NCI-H774 (cell line): ENCODE measurements at places on chromosomes 5 and 9.

DNA sequence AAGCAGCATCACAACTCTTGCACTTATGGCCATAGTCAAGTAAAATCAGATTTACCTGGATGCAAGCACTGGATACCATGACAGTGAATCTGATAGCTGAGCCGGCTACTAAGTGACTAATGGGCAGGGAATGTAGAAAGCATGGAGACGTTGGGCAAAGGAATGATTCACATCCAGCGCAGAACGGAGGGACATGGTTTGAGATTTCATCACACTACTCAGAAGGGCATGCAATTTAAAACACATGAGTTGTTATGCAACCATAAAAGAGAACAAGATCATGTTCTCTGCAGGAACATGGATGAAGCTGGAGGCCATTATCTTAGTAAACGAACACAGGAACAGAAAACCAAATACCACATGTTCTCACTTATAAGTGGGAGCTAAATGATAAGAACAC, 169.1 kb upstream of the PIK3R1 start:
- DNase-seq, result no peak

- peak; percentile 52 for DNase-seq
Measured at GRCh38 chr9:124477648-124478285, 27.5 kb downstream of the ADGRD2 start.

- DNase-seq, result no peak
Measured at GRCh38 chr5:3300726-3301125, 294.9 kb upstream of the IRX1 start.

- no peak for DNase-seq
Measured at GRCh38 chr9:20790721-20791120, 106.7 kb downstream of the FOCAD start.

DNA sequence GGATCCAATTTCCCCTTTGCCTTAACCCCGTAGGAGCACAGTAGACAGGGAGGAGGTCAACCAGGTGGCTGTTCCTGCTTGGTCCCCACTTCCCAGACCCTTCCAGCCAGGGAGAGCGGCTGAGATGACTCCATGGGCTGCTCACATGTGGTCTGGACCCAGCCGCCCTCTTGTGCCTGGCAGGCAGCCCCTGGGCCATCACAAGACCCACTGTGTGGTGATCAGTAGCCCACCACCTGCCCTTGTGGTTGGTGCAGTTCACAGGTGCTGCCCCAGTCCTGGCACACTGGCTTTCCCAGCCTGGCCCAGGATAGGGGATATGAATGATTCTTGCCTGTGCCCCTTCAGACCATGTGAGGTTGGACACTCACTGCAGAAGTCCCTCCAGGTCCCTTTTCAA, 1556.7 kb downstream of the FOXD4L5 start:
- no peak for DNase-seq

DNA sequence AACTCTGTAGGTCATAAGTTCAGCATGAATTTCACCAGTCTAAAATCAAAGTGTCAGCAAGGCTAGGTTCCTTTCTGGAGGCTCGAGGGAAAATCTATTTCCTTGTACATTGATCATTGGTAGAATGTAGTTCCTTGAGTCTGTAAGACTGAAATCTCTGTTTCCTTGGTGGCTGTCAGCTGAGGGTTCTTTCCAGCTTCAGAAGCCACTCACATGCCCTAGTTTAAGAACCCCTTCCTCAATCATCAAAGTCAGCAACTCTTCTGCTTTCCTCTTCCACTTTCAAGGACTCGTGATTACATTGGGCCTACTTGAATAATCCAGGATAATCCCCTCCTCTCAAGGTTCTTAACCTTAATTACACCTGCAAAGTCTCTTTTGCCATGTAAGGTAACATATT, 4.9 kb upstream of the SCAMP1 start:
- no peak for DNase-seq

- no peak for DNase-seq
Measured at GRCh38 chr9:107309271-107309670, 26.2 kb downstream of the RAD23B start.

GRCh38 chr5:11319836-11320580, 559.0 kb upstream of the DAP start:
- no peak for DNase-seq

DNA sequence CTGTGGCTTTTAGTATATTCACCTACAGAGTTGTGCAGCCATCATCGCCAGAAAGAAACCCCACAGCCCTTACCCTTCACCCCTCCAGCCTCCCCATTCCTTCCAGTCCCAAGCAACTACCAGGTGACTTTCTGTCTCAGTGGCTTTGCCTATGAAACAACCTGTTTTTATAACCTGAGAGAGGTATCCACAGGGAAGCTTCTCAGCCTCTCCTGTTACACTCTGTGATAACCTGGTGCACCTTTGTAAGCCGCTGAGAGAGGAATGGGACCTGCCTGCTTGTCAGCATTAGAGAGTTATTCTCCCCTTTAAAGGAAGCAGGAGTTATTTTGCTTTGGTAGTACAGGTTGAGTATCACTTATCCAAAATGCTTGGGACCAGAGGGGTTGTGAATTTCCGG, 93.6 kb downstream of the TRIO start:
- no peak for DNase-seq

GRCh38 chr5:119396030-119396664, 40.3 kb downstream of the TNFAIP8 start:
- DNase-seq, result no peak

DNA sequence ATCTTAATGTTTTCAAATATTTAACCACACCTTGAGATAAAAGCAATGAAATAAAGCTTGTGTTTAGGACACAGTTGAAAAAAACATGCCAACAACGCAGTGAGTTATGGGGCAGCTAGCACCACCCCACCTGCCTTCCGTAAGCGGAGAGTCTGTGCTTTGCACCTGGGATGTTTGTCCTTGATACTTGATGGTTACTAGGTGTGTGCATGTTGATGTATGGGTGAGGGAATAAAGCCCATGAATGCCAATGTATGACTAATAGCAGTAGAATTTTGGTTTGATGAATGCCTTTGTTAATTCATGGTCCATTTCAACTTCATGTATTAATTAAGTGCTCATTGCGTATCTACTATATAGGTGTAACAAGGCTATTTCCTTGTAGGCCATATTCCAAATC, 74.0 kb downstream of the PCSK5 start:
- DNase-seq, result peak; percentile 2

GRCh38 chr5:73638344-73639095, 12.5 kb downstream of the ARHGEF28 start:
- no peak for DNase-seq

- no peak for DNase-seq
Measured at GRCh38 chr9:18490641-18491370, 16.9 kb downstream of the ADAMTSL1 start.

DNA sequence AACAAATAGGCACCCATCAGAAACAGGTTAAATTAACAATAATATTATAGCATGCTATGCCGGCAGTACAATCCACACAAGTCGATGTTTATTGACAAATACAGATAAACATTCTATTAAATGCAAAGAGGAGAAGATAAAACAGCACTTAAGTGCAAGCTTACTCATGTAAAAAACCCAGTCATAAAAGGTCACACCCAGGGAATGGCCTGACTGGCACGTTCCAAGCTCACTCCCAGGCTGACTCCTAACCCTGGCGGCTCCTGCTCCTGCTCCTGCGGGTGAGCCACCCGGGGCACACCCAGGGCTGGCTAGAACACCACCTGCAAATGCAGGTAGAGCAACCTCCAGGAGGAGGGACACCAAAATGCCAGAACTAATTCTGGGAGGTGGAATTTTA, 66.9 kb downstream of the SEMA4D start:
- DNase-seq, result no peak

GRCh38 chr9:36148311-36149051, 11.9 kb downstream of the GLIPR2 start:
- no peak for DNase-seq

GRCh38 chr5:123261752-123262151, 161.5 kb downstream of the CEP120 start:
- DNase-seq, result no peak

GRCh38 chr5:1334831-1335539, 9.9 kb downstream of the CLPTM1L start:
- no peak for DNase-seq

GRCh38 chr5:142886211-142886610, 116.0 kb downstream of the ARHGAP26 start:
- no peak for DNase-seq

DNA sequence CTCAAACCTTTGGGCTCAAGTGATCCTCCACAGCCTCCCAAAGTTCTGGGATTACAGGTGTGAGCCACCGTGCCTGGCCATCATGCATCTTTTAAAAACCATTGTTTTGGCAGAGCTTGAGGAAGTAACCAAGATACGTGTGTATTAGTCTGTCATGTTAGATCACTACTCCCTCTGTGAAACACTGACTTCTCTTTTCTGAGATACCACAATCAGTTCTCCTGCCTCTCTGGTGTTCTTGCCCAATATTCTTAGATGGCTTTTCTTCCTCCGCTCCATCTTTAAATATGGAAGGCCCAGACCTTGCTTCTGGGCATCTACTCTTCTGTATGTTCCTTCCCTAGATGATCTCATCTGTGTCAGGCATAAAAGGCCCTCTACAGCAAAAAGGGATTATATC, 14.2 kb upstream of the CCNB1 start:
- DNase-seq, result no peak

DNA sequence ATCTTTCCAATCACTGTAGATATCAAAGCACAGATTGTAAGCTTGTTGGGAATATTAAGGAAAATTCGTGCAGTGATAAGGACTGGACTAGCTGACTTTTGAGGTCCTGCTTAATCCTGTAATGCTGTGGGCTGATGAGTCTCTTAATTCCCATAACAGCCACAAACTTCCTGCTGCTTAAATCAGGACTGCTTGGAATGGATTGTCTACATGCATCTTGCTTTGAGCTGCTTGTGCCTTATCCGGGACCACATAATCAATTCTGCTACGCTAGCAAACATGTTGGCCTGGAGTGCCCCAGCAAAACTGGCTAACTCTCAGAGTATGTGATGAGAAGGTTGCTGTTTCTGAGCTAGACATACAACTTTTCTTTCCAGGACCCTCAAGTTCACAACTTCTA, 79.6 kb downstream of the SNCAIP start:
- DNase-seq, result no peak

DNA sequence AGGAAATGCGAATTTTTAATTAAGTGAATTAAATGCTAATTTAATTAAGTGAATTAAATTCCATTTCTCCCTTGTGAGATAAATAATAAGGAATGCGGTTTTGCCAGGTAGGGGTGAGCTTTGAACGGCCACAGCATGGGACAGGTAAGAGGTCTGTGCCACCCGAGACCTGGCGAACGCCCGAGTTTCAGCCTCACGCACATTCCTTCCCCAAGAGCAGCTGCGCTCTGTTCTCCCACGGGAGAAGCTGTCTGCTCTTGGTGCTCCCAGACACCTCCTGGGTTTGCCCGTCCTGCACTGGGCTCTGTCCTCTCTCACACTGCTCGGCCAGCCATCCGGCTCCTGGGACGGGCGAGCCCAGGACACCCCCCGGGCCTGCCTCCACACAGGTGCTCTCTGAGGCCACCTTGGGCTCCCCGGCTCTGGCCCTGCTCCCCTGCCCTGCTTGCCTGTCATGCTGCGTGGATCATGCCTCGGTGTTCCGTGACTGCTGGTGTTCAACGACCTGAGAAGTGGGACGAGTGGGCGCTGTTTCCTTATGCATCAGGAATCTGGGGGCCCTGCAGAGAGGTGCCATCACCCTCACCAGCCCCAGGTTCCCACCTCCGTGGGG, 13.7 kb upstream of the CAMSAP1 start:
- no peak for DNase-seq

DNA sequence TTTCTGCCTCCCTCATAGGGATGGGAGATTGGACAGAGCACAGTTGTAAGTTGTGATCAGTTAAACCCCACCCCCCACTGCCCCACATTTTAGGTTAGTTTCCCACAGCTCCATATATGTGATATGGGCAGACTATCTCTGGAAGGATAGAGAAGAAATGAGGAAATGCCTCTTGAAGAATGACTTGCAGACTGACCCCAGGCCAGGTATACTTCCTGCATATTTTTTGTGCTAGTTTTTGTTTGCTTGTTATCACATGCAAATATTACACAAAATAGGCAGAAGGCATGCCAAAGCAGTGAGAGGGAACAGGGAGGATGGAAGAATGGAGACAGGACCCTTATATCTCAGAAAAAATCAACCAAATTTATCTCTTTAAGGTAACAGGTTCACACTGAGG, 10.1 kb upstream of the GLRX start:
- no peak for DNase-seq

- no peak for DNase-seq
Measured at GRCh38 chr9:97997330-97998276, 14.5 kb downstream of the ANP32B start.

DNA sequence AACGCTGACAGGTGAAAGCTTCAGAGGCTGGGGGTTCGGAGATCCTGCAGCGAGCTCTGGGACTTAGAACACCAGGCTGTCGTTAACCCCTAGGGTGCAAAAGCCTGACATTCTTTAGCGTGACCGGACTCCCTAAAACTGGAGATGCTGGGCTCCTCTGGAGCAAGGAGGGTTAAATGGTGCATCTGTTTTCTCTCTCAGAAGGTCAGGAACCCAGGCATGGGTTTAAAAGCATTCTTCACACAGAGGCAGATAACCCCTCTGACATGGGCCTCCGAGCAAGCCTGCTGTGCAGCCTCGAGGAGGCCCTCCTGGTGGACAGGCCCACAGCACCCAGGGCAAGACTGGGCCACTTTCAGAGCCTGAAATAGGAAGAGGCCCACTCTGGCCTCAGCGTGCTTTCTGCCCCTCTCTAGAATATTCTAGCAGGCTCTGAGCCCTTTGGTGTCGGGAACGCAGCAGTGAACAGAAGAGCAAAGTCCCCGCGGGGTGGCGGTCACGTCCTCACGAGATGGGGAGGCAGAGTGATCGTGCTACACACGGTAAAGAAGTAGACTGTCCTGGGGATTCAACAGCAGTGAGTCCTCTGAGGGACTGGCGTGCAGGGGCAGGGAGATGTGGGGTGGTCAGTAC, 124.8 kb downstream of the COL23A1 start:
- no peak for DNase-seq

- DNase-seq, result no peak
Measured at GRCh38 chr5:148904440-148904839, 78.0 kb downstream of the ADRB2 start.

- no peak for DNase-seq
Measured at GRCh38 chr9:110844121-110844520, 175.5 kb downstream of the MUSK start.

DNA sequence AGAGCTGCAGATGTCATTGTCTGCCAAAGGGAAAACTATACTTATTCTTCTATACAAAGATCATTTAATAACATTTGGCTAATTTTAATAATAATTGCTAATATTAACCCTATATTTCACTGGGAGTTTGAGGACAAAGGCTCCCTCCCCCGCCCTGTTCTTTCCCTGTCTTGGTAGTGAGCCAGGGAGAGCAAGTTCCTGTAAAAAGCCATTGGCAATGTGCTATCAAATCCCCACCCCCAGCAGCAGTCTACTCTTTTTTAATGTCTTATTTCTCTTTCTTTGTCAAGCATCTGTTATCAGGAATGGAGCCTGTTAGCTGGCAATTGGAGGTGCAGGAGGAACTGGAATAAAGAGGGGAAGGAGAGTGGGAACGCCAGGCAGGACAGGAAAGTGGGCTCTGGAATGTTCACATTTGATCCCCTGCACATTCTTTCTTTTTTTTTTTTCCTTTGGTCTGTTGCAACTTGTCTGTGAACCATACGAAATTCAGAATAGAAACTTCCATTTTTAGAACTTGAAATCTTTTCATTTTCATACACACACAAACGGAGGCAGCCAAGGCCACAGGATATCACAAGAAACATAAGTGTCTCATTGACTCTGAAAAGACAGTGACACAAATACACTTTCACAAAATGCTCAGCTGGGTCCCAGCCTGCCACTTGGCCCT, 664.8 kb upstream of the ZNF608 start:
- no peak for DNase-seq
